ENCODE measurements at places on chromosomes 13 and 19.

GRCh38 chr19:34134190-34135053 is 37.9 kb upstream of the LSM14A start:
- peak; percentile 82 for DNase-seq

- DNase-seq, result peak; percentile 35
Observed at GRCh38 chr19:33437821-33438671, 64.5 kb downstream of the CEBPG start.

- no peak for DNase-seq
Observed at GRCh38 chr19:17538684-17539237, 16.7 kb upstream of the COLGALT1 start.

- DNase-seq, result no peak
Observed at GRCh38 chr19:49136771-49137171, 17.4 kb downstream of the PPFIA3 start.

DNA sequence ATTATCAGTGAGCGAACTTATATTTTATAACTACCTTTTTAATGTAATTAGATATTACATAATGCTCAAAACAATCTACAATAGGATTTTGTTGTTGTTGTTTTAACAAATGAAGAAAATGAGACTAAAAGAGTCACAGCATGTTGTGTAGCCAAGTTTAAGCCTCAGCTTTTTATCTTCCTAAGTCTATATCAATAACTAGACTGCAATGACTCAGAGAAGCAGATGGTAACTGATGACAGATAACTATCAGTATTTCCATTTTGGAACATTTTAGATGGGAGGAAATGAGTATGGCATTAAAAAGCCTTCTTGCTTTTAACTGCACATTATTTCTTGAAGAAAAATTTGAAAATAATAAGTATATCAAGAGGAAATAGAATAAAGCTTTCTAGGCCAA is 825.2 kb downstream of the SLITRK1 start:
- no peak for DNase-seq

GRCh38 chr13:20077086-20077485 is 83.8 kb downstream of the GJA3 start:
- no peak for DNase-seq

- no peak for DNase-seq
Observed at GRCh38 chr19:48742096-48742495, 1.7 kb upstream of the RASIP1 start.

DNA sequence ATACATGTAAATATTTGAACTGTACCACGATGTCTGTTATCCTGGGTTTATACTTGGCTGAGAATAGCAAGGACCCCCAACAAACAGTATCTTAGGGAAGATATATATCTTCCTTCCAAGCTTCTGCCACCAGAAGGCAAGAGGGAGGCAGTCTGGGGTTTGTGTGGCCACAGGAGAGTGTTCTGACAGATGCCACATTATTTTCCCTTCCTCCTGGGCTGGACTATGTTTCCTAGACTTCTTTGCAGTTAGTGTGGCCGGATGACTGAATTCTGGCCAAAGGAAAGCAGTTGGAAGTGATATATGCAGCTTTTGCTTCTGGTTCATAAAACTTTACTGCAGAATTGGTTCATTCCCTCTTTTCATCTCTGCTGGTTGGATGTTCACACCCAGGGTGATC is 39.9 kb upstream of the TMTC4 start:
- DNase-seq, result no peak

DNA sequence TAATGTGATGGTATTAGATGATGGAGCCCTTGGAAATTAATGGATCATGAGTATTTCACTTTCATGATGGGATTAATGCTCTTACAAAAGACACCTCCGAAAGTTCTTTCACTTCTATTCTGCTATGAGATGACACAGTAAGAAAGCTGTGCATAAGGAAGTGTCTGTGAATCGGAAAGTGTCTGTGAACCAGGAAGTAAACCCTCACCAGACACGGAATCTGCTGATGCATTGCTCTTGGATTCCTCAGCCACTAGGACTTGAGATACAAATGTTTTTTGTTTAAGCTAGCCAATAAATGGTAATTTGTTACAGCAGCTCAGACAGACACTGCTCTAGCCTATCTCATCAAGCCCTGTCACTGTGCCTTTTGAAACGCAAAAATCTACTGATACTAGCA is 440.4 kb upstream of the PRR20A start:
- DNase-seq, result no peak

DNA sequence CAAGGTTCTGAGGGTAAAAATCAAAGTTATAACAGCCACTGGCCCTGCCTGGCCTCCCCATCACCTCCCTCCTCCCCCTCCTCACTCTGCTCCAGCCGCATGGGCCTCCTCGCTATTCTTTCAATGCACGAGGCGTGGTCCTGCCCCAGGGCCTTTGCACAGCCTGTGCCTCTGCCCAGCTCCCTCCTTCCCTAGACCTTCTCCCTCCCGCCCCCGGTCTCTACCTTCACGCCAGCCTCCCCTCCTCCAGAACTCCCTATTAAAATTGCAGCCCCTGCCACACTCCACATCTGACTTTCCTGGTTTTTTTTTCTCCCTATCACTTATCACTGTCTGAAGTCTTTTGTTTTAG is 3.3 kb downstream of the RAX2 start:
- DNase-seq, result no peak

DNA sequence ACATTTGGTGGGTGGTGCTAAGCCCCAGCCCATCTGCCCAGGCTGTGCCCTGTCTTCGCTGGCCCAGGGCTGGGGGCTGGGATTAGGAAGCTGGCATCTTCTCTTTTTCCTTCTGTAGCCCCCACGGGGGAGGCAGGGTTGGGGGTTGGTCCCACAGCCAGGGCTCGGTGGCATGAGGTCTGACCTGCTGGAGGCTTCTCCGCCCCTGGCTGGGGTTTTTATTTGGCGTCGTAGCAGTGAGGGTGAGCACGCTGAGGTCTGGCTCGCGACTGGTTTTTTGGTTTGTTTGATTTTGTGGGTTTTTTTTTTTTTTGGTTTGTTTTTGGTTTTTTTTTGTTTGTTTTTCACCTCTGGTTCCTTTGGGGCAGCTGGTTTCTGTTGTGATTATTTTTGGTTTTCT is 14.7 kb downstream of the ZNF574 start:
- no peak for DNase-seq

DNA sequence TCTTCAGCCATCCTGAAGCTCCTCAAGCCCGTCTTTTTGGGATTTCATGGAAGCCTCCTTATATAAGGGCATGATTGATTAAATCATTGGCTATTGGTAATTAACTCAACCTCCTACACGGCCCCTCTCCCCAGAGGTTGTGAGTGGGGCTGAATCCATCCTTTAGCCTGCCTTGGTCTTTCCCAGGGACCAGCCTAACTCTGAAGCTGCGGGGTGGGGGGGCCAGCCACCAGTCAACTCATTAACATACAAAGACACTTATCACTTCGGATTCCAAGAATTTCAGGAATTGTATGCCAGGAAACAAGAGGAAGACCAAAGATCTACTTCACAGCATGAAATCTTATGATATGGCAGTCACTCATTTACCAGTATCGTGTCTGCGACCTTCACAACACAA is 9.9 kb downstream of the COL4A1 start:
- no peak for DNase-seq

DNA sequence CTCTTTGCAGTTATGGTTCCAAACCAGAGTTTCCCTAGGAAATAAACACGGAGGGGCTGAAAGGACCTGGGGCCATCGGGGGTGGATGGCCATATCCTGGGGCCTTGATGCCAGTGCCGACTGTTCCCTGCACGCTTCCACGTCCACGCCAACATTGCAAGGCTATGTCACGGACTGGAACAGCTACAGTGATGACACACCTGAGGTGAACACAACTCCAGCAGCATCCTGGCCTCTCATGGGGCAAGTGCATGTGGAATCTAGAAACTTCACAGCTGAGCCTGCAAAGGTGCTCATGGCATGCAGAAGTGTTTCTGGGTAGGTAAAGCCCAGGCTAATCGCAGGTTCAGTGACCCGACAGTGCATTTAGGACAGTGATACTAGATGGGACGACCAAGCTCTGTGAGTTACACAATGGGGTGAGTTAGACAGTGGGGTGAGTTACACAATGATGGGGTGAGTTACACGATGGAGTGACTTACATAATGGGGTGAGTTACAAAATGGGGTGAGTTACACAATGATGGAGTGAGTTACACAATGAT is 52.0 kb upstream of the GAS6 start:
- DNase-seq, result no peak

DNA sequence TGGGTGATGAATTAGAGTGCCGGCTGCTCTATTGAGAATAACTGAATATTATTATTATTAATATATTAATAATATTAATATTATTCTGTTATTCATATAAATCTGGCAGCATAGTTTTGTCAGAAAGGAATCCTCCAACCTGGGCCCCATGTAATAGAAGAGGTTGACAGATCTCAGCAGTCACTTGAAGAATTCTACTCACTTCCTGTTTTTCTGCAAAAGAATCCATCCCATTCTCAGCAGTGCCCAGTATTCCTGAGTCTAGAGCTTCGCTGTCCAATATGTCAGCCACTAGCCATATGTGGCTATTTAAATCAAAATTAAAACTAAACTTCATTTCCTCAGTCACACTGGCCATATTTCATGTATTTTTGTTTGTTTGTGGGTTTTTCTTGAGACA is 72.4 kb upstream of the USPL1 start:
- DNase-seq, result no peak

- no peak for DNase-seq
Observed at GRCh38 chr13:50948601-50949000, 39.0 kb downstream of the RNASEH2B start.

GRCh38 chr19:39765091-39766076 is 13.3 kb upstream of the LEUTX start:
- DNase-seq, result peak; percentile 0

DNA sequence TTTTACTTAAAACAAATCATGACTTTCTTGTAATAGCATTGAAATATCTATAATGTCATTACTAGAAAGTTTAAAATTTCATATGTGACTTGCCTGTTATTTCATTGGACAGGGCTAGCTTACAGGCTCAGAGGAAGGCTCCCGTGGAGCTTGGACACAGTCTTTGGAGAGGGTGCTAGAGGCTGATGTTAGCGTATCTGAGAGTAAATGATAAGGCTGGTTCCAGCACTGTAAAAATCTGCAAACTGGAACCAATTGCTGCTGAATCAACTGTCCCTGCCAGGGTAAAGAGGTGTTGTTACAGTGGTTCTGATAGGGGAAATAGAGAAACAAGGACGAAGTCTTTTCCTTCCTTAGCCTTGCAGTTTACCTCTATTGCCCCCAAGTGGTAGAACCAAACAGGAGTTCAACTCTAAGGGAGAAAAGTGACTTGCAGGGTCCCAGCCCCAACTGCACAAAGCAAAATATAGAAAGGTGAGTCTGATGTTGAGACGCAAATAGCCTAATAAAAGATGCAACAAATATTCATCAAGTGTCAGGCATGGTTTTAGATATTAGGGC is 901.7 kb downstream of the DIAPH3 start:
- DNase-seq, result no peak

GRCh38 chr19:35362261-35363000 is 4.2 kb downstream of the FFAR3 start:
- no peak for DNase-seq

DNA sequence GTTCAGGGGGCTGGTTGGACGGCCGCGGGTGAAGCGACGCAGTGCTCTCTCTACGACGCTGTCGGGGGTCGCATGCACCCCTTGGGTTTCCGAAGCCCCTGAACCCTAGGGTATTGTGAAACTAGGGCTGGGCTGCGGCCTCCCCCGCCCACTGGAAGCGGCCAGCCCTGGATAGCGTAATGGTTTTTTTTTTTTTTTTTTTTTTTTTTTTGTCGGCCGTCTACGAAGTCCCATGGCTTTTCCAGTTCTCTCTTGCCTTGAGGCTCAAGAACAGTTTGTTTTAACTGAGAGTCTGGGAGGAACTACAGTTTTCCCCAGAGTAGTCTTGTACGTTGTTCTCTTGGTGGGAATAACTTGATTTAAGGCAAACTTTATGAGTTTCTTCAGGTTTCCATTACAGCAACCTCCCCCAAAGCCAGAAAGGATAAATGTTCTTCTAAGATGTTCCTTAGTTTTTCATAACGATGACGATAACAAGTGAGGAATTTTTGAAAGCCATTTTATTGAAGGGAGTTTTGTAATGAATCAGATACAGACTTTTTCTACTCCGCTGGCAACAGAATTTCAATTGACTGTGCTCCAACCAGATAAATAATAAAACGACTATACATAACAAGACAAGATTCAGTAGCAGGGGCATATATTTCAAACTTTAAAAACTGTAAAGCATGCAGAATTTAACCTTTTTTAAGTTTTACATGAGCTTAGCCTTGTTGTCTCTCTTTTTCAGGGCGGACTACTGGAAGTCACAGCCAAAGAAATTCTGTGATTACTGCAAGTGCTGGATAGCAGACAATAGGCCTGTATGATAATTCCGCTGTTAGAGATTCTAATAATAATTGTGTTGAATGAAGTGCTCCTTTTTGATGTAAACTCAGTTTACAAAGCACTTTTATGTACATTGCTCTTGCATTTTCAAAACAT is 867 bp downstream of the WBP4 start:
- DNase-seq, result peak; percentile 41
